ENCODE measurements at places on chromosomes 7 and 10.

DNA sequence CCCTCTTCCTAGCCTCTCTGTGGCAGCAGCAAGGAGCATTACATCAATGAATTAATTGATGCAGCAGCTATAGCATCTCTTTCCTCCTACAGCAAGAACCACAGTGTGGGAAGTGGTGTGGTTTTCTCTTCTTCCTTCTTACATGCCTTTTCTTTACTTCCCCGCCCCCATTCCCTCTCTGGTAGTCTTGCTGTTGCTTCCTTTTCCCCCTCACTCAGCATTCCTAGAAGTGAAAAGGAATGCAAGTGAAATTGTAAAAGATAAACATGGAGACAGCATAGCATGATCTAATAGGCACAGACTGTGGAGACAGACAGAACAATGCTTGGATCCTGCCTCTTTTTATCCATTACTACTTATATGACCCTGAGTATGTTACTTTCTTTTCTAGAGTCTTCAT, 370.5 kb upstream of the BMPER start:
- no peak for DNase-seq

GRCh38 chr10:1020958-1021357, 4.7 kb downstream of the IDI2 start:
- no peak for DNase-seq

GRCh38 chr7:135917721-135918120, 59.4 kb downstream of the MTPN start:
- no peak for DNase-seq

- no peak for DNase-seq
Measured at GRCh38 chr7:31933481-31933880, 136.7 kb downstream of the PDE1C start.

DNA sequence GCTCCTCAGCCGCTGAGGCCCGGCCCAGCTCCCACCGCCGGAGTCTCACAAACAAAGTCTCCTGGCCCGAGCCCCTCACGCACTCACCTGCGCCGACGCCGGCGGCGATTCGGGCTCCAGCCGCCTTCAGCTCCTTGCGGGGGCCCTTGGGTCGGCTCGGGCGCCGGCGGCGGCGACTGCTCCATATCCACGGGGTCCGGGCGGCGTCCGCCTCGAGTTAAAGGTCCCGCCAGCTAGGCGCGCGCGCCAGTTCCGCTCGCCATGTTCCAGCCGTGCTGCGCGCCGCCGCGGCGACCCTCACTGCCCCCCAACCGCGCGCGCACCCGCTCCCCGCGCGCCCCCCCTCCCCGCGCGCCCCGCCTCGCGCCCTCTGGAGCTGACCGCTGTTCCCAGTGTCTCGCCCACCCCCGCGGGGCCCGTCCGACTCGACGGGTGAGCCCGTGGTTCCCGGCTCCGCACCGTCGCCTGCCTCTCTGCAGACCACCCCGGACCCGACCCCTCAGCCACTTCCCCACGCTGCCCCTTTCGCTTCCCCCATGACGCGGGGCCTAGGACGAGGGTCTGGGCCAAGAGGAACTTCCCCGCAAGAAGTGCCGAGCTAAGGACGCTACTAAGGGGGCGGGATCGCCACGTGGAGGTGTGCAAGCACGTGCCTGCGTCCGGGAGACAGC, 396.1 kb downstream of the ZNF33B start:
- no peak for DNase-seq

DNA sequence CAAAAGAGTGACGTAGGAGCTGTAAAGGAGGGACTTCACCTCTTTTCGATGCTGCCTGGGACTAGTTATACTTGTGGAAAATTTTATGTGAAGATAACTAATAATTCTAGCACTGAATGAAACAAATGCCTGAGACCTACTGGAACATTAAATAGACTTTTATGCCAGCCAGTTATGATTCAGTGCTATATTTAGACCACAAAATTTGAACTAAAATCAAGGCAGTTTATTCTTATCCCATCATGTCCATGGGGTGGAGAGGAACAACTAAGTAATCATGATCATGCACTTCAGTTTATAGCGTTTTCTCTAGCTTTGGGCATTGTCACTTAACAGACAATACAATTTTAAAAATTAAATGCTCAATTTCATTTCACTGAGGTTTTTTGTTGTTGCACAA, 76.7 kb downstream of the ZEB1 start:
- no peak for DNase-seq

Measured in T1000 (cell line).